ENCODE measurements at places on chromosomes 13 and 19. TPM values are rescaled to one million over a fixed set of nuclear protein-coding genes. Genes with fewer than 3 reads are reported as not detected.

SPRED3 gene
- 10.2 TPM for total RNA-seq

SYNGR4 gene
- not detected for total RNA-seq

SIAH3 gene
- total RNA-seq = not detected

ZGLP1 gene
- total RNA-seq = 0.72 TPM

ADGRE1 gene
- 0.22 TPM for total RNA-seq

MUC16 gene
- not detected for total RNA-seq

CGB1 gene
- total RNA-seq = not detected

IL4I1 gene
- total RNA-seq = 3.3 TPM

SIGLEC12 gene
- not detected for total RNA-seq

CRX gene
- total RNA-seq = not detected

C5AR2 gene
- total RNA-seq = not detected

NCAN gene
- not detected for total RNA-seq

RUBCNL gene
- total RNA-seq = 0.57 TPM

ILF3 gene
- total RNA-seq = 95.6 TPM

ZNF677 gene
- total RNA-seq = 26.7 TPM

ARHGEF7 gene
- 36.9 TPM for total RNA-seq

FGF22 gene
- not detected for total RNA-seq

CGB2 gene
- total RNA-seq = not detected

CABP5 gene
- not detected for total RNA-seq

PGLYRP2 gene
- total RNA-seq = not detected

ZNF540 gene
- 0.29 TPM for total RNA-seq

DNM2 gene
- 157 TPM for total RNA-seq

CGB3 gene
- total RNA-seq = not detected

C3 gene
- total RNA-seq = 203 TPM

TMEM38A gene
- total RNA-seq = 2.2 TPM

RGL3 gene
- total RNA-seq = 1.4 TPM

FFAR1 gene
- total RNA-seq = not detected

SMAD9 gene
- total RNA-seq = 0.88 TPM

VWA8 gene
- 34.9 TPM for total RNA-seq

CELF5 gene
- 0.44 TPM for total RNA-seq

KLK10 gene
- total RNA-seq = not detected

BRME1 gene
- 0.43 TPM for total RNA-seq

RELB gene
- total RNA-seq = 27.4 TPM

ACP7 gene
- not detected for total RNA-seq

KLK3 gene
- total RNA-seq = not detected

APLP1 gene
- 2.1 TPM for total RNA-seq

SMIM44 gene
- not detected for total RNA-seq

SPACA6 gene
- 17.1 TPM for total RNA-seq

CYP4F3 gene
- total RNA-seq = not detected

CD209 gene
- 0.14 TPM for total RNA-seq
